ENCODE measurements at places on chromosomes 7 and 10.
A peak's percentile ranks its signal among the peaks of the same experiment; 100 is the strongest.

DNA sequence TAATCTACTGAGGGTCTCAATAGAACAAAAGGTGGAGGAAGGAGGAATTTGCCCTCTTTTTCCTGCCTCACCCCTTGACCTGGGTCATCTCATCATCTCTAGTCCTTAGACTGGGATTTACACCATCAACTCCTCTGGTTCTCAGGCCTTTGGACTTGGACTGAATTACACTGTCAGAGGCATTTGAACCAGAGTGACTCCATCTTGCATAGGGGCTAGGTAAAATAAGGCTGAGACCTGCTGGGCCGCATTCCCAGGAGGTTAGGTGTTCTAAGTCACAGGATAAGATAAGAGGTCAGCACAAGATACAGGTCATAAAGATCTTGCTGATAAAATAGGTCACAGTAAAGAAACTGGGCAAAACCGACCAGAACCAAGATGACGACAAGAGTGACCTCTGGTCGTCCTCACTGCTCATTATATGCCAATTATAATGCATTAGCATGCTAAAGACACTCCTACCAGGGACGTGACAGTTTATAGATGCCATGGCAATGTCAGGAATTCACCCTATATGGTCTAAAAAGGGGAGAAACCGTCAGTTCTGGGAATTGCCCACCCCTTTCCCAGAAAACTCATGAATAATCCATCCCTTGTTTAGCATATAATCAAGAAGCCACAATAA lies 84.0 kb downstream of the C1GALT1 start:
- DNase-seq: no peak

GRCh38 chr10:72068901-72069446 lies 19.4 kb downstream of the SPOCK2 start:
- peak; percentile 14 for DNase-seq

GRCh38 chr7:13742811-13743210 lies 246.7 kb downstream of the ETV1 start:
- peak; percentile 64 for DNase-seq

GRCh38 chr7:75738604-75738974 lies at the start of gene HIP1:
TSS of gene HIP1 (minus strand) at chr7:75738941. CDS start at chr7:75738920, 21 bp downstream.
- no peak for DNase-seq

GRCh38 chr7:118872568-118872967 lies 648.1 kb downstream of the ANKRD7 start:
- no peak for DNase-seq
